AG08396 (cell line): ENCODE measurements at places on chromosomes 11 and 22.

- no peak for DNase-seq
Observed at GRCh38 chr11:14374922-14375830, 16.2 kb upstream of the RRAS2 start.

GRCh38 chr22:17514084-17514483 lies 49.2 kb upstream of the SLC25A18 start:
- no peak for DNase-seq

GRCh38 chr11:35859301-35859700 lies 84.6 kb upstream of the LDLRAD3 start:
- DNase-seq: no peak

- DNase-seq: no peak
Observed at GRCh38 chr11:18599739-18600230, at the start of gene MISFA. Gene MISFA (plus strand): TSS chr11:18599789. CDS start chr11:18599929, 140 bp downstream.

DNA sequence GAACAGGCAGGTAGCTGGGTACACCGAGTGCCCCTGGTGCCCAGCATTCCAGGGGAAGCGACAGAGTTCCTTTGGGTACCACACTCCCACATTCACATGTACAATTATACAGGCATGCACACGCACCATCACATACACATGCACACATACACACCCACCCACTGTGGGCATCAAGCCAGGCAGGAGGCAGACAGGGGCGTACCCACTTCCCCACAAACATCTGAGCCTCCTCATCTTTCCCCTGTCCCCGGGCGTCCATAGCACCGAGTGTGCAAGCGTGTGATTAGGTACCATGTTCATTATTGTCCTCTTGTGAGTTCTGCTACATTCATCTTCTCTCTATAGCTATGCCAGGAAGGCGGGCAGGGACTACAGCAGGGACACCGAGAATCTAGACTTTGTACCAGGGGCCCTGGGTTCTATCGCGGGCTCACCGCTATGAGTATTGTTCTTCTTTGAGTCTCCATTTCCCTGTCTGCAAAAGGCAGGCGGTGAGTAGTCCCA lies 2.1 kb upstream of the CARD10 start:
- no peak for DNase-seq

DNA sequence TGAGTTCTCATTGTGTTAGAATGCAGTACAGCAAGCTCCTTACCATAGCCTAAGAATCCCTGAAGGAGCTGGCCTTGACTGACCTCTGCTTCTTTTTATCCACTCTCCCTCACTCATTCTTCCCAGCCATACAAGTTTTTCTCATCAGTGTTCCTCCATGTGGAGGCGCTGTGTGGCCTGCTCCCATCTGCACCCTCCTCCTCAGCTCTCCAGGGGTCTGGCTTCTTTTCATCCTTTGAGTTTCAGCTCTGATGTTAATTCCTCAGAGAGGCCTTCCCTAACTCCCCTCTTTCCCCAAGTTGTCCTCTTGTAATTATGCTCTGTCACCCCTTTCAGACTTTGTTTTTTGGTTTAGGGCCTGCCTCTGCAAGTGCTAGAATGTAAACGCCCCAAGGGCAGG lies 144.8 kb downstream of the WNT7B start:
- DNase-seq: no peak

GRCh38 chr22:39907605-39908097 lies 6.8 kb downstream of the GRAP2 start:
- no peak for DNase-seq

DNA sequence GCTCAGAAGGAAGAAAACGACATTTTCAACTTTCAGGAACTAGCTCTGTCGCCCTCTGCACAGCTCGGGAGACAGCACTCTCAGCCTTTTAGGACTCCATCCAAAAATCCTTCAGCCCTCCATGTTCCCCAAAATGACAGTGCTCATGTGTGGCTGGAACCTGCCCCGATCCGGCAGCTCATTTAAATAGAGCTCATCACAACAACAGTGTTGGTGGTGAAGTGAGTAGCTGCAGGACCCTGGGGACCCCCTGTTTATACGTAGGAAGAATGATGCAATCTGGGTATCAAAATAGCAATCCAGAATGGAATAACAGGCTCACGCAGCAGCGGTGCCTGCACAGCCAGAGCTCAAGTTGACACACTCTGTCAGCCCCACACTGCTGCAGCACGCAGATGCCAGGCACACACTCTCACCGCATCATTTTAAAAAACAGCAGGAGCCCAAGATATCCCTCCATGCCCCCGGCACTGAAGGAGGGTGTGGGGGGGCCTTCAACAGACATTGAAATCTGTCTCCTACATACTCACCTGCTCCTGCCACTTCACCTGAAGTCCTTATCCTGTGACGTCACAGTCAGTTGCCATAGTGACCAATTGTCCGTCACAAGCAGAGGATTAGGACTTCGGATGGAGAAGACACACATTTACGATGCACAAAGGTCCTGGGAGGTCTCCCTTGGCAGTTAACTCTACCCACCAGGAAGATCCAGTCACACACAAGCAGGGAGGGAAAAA lies 24.0 kb downstream of the TRIM66 start:
- no peak for DNase-seq

GRCh38 chr22:17705546-17705945 lies 67.0 kb downstream of the BCL2L13 start:
- no peak for DNase-seq
